Stimulated activated CD8-positive, alpha-beta memory T cell treated with anti-CD3 and anti-CD28 coated beads, Interleukin-4, amount 100 ng/mL, for 1 hour (primary cell): ENCODE measurements at places on chromosomes 11 and 22.

DNA sequence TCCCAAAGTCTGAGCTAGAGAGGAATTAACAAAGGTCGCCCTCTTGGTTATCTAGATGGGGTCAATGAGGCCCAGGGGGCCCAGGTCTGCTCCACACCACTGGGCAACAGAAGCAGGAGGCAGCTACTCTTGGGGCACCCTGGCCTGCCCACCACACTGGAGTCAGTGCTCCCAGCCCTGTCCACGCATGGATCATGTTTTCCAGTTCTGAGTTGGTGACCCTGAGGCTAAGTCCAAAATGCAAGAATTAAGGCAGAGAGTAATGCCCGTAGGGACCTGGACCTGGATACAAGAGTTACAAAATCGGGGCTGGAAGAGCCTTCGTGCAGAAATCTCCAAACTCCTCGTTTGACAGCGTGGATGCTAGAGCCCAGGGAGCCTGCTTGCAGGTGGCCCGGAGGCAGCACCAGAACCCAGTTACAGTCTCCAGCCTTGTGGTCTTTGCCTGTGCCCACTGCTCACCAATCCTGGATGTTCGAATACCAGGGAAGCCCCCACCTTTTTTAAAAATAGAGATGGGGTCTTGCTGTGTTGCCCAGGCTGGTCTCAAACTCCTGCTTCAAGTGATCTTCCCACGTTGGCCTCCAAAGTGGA is 6.1 kb upstream of the THRSP start:
- no peak for DNase-seq

- DNase-seq, result no peak
Observed at GRCh38 chr11:34595960-34596644, 24.8 kb upstream of the EHF start.

- no peak for DNase-seq
Observed at GRCh38 chr22:20996031-20996410, 5.9 kb downstream of the THAP7 start.

DNA sequence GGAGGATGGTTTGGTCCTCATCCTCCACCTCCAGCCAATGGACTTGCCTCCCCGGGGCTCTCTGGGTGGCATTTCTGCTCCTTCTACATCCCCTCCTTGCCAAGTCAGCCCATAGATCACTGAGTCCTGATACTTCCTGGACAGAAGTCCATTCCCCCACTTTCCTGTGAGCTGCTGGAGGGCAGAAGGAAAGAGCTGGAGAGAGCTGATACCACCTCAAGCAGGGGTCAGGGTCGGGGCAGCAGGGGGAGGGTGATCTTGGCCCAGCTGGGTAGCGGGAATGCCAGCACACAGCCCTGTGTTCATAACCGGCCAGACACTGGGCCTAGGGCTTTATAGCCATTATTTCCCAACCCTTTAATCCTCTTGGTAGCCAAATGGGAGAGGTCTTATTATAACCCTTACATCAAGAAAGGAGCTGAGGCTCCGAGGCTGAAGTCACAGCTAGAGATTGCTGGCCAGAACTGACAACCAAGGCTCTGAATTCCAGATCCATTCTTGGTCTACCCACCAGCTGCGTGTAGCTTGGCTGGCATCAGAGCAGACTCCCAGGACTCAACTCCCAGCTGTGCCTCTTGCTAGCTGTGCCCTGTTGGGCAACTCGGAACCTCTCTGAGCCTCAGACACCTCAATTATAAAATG is 39.9 kb downstream of the CD6 start:
- no peak for DNase-seq

DNA sequence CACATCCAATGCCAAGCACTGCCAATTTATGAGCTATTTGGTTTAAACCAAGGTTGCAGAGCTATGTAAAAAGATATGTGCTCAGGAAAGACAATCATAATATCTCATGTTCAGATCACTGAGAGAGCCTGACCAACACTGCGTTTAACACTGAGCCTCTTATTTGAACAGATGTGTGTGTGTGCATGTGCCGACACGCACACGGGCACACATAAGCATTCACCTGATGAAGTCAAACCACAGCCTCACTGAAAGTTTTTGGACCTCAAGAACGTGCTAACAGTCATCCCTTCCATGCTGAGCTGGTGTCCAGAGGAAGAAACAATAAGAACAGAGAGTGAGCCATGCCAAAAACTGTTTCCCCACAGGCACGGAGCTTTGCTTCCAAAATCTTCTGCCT is 23.4 kb downstream of the HPS4 start:
- DNase-seq, result no peak

DNA sequence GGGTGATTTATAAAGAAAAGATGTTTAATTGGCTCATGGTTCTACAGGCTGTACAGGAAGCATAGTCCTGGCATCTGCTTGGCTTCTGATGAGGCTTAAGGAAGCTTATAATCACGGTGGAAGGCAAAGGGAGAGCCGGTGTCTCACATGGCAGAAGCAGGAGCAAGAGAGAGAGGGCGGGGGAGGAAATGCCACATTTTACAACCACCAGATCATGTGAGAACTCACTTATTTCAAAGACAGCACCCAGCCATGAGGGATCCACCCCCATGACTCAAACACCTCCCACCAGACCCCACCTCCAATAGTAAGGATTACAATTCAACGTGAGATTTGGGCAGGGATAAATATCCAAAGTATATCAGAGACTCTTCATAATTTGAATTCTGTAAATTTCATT is 200.7 kb downstream of the MSANTD4 start:
- no peak for DNase-seq

- DNase-seq, result no peak
Observed at GRCh38 chr11:10379871-10380568, 75.0 kb upstream of the AMPD3 start.

DNA sequence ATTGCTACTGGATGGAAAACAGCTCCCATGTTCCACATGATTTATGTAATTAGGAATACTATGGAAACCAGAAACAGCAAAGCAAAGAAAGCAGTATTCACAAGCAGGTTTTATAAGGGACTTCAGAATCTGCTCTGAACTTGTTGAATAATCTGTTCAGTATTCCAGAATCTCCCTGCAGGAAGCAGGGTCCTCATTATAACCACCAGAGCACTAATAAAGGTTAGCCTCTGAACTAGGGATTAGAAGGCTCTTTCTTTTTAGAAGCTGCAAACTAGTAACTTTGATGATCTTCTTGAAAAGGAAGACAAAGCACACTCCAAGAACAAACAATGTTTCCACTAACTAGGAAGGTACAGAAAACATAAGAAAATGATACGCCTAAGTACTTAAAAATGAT is 125.8 kb downstream of the DCDC1 start:
- DNase-seq, result no peak

- DNase-seq, result no peak
Observed at GRCh38 chr11:64856382-64857227, 12.2 kb upstream of the CDC42BPG start.

GRCh38 chr11:19352072-19352770 is 111.5 kb upstream of the E2F8 start:
- DNase-seq, result no peak

GRCh38 chr11:116750070-116750718 is 22.6 kb downstream of the BUD13 start:
- no peak for DNase-seq

DNA sequence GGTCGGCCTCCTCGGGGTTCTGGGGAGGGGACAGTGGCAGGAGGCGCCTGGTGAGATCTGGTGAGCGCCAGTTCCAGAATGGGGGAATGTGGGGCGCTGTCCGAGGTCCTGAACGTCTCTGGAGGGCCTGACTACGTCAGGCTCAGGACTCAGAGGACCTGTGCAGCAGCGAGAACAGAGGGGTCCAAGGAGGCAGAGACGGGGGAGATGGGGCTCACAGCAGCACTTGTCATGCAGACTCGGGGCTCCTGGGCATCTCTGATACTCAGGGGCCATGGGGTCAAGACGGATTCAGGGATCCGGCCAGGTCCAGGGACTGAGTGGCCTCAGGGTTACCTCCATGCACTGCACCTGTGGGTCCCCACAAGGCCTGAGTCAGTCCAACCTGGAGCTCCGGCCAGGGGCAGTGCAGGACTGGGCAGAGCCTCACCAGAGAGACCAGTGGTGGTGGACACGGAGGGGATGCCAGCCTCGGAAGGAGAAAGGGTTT is 92.2 kb downstream of the BRD1 start:
- DNase-seq, result no peak

GRCh38 chr22:41998361-41999261 is at the start of gene WBP2NL:
TSS of gene WBP2NL (plus strand) at chr22:41998788. CDS start at chr22:41998819, 31 bp downstream.
- DNase-seq, result peak; percentile 77

DNA sequence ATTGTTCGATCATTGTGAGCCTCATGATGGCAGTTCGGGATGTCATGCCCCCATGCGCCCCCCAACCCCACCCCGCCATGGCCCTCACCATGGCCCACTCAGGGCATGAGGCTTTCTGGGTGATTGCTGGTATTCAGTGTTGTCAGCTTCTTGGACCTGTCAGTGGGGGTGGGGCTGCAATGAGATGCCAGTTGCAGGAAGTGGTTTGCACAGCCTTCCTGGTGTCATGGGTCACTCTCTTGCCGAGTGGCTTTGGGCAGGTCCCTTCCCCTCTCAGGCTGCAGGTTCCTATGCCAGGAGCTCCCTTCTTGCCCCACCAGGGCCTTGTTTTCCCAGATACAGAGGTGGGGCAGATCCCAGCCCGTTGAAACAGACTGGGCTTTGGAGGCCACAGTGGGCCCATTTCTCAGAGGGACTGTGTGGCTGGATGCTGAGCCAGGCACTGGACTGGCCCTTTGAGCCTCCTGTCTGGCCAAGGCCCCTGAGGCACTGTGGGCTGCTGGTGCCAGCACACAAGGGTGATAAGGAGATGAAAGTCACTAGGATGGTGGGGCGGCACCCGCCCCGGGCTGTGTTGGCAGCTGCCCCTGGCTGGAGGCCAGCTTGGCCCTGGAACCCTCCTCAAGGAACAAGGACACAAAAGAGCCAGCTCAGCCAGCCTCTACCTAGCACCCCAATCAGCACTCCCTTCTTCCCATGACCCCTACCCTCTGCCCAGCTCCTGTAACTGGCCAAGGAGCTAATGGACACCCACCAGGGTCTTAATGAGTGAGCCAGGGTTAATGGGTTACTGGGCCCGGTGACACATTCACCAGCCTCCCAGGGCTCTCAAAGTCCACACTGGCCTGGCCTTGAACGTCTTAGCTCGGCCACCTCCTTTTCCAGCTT is 1.5 kb upstream of the GGT1 start:
- DNase-seq, result no peak

DNA sequence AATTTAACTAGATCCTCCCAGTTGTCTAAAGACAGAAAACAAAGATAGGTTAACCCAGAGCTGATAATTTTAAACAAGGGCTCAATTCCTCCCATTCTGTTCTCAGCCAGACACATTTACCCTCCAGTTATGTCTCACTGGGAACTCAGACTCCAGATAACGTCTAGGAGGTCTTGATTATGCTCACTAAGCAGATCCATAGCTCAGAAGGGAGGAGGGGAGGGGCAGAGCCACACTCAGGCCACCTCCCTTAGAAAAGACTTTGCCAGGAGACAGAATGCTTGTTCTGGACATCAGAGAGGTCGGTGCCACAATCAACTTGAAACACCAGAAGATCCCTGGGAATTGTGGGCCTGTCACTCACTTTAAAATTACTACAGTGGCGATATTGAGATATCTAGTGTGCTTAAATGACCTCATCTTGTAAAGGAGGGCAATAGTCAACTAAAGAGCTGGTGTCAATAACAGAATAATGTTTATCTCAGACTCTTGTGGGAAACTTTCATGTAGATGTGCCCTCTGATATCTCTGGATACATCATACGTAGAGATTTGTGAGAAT is 29.8 kb upstream of the SLC25A1 start:
- DNase-seq, result no peak

- no peak for DNase-seq
Observed at GRCh38 chr11:2919188-2919587, 10.0 kb downstream of the PHLDA2 start.

DNA sequence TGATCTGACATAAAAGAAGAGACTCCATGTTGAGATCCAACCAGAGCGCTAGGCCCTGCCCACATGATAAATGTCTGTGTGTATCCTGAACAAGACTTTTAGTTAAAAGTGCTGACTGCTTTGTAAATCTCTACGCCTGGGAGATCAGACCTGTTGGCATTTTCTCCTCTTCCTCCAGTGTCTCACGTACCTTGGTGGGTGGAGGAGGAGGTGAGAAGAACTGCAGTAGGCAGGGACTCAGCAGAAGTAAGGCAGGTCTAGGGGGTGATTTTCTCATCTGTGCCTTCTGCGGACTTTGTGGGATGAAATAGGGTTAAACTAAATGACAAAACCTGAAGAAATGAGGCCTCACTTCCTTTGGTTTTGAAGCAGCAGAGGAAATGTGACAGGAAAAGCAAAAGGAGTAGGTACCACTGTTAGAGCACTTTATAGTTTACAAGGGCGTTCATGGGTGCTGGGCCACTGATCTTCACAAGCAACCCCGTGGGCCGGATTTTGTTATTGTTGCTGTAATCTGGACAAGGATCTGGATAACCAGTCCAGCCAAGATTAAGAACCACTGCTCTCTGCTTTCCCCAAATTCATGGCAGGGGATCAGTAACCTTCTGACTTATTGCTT is 36.7 kb upstream of the PLET1 start:
- no peak for DNase-seq

- peak; percentile 16 for DNase-seq
Observed at GRCh38 chr11:70270877-70271648, 573 bp downstream of the PPFIA1 start.

GRCh38 chr22:24102366-24103200 is 78.7 kb upstream of the SUSD2 start:
- DNase-seq, result no peak

DNA sequence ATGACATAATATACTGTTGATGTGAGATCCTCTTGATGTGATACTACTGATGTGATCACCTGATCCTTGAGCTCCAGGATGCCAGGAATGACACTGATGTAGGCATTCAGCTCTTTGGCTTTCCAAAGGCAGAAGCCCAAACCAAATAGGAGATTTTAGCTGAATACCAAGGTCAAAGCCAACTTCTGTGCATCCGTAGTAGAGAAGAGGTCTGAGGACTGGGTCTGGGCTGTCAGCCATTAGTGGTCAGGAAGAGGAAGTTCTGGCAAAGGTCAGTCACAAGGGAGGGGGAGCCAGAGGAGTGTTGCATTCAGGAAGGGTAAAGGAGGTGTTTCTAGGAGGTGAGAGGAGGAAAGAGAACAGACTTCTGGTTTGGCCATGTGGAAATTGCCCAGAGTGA is 53.4 kb upstream of the PARVG start:
- DNase-seq, result no peak
